H9 (cell line): ENCODE measurements at places on chromosomes 12 and 14. TPM values are rescaled to one million over a fixed set of nuclear protein-coding genes. Genes with fewer than 3 reads are reported as not detected.

Gene P2RX2
- total RNA-seq: 1.8 and 2.2 TPM in 2 replicates

GRCh38 chr14:57833323-57833722 lies 32.6 kb downstream of the SLC35F4 start:
- no peaks in the 10 kb centered on the region for H3K27me3 ChIP-seq
- 0 out of 2 replicates have a peak, but pooled peaks cover 5% of the 10 kb centered on the region for H3K4me1 ChIP-seq
- H3K4me3 ChIP-seq: no peak overlapping the region
- no peaks in the 10 kb centered on the region for H3K36me3 ChIP-seq

Gene GUCY2C
- total RNA-seq: 1.3 and 1.9 TPM in 2 replicates

- no peaks in the 10 kb centered on the region for H3K4me1 ChIP-seq
- H3K36me3 ChIP-seq: peaks cover 5% of the 10 kb centered on the region; the same call in 1 of the 2 replicates
- H3K27ac ChIP-seq: no peak overlapping the region
- no peaks in the 10 kb centered on the region for H3K27me3 ChIP-seq
Observed at GRCh38 chr12:18696971-18697602, 40.7 kb downstream of the PLCZ1 start.

DNA sequence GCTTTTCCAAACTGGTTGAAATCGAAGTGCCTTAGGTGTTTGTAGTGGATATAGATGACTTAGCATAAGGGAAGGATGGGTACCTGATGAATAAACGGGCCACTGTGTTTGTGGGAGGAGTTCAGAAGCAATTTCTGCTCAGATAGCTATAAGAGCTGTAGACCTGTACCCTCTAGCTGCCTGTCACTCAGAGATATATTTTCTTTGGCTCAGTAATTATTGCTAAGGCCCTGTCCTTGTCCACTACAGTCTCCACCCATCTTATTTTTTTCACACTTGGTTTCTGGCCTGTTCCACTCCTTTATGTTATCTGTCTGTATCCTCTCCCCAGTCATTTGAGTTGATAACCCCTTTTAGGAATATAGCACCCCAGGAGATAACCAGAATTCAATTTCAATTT lies 74.8 kb upstream of the RMST start:
- H3K4me3 ChIP-seq: no peak overlapping the region
- no peaks in the 10 kb centered on the region for H3K36me3 ChIP-seq
- no peaks in the 10 kb centered on the region for H3K27me3 ChIP-seq
- no peak for DNase-seq
- H3K4me1 ChIP-seq: no peaks in the 10 kb centered on the region
- H3K27ac ChIP-seq: no peak overlapping the region

GRCh38 chr12:132597333-132598316 lies 12.8 kb downstream of the LRCOL1 start:
- H3K27ac ChIP-seq: no peak overlapping the region
- no peaks in the 10 kb centered on the region for H3K4me1 ChIP-seq
- H3K36me3 ChIP-seq: no peaks in the 10 kb centered on the region
- H3K4me3 ChIP-seq: peak overlapping the region; percentile 70
- peaks cover 18% of the 10 kb centered on the region for H3K27me3 ChIP-seq
- no peak for DNase-seq

GRCh38 chr12:52020539-52021336 lies 14.0 kb downstream of the TAMALIN start:
- peaks cover 5% of the 10 kb centered on the region; the same call in 1 of the 2 replicates for H3K27me3 ChIP-seq
- peaks cover 5% of the 10 kb centered on the region for H3K4me1 ChIP-seq
- peak; percentile 93 for DNase-seq
- H3K4me3 ChIP-seq: peak overlapping the region; percentile 60; the same call in 2 of the 3 replicates
- no peak overlapping the region for H3K27ac ChIP-seq

Gene NEDD1
- total RNA-seq: 17.2 and 19.1 TPM in 2 replicates

DNA sequence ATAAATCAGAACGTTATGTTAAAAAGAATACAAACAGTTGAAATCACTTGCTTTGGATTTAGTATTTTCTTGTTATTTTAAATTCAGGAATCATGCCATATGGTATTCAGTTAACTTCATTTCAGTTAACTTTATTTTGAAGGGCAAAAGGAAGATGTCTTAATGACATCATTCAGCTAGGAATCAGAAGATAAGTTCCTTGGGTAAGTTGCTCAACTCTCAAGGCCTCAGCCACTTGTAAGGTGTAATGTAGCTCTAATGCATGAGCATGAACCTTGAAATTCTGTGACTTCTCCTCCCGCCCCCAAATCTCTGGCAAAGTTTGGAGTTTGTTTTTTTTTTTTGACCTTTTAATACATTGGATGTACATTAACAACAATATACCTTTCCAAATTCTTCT lies 42.6 kb downstream of the FRS2 start:
- H3K27ac ChIP-seq: no peak overlapping the region
- H3K36me3 ChIP-seq: no peaks in the 10 kb centered on the region

DNA sequence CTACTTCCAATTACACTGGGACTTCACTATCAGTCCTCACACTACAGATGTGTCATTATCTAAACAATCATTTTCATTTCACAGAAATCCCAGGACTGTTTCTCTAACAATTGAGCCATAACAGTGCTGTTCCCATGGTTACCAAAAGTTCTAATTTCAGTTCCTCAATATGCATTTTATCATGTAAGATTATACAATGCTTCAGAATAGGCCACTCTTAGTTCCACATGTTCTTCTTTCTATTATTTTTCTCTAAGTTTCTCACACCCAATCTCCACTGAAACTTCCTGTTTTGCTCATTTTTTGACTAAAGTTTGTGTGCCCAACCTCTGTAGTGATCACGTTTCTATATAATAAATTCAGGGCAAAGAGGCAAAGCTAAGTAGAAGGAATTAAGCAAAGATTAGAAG lies 185.8 kb downstream of the DUSP6 start:
- no peak overlapping the region for H3K4me3 ChIP-seq
- H3K27ac ChIP-seq: no peak overlapping the region
- no peak for DNase-seq
- 0 out of 2 replicates have a peak, but pooled peaks cover 2% of the 10 kb centered on the region for H3K4me1 ChIP-seq

Gene PTCSC3
- total RNA-seq: not detected in 2 replicates

DNA sequence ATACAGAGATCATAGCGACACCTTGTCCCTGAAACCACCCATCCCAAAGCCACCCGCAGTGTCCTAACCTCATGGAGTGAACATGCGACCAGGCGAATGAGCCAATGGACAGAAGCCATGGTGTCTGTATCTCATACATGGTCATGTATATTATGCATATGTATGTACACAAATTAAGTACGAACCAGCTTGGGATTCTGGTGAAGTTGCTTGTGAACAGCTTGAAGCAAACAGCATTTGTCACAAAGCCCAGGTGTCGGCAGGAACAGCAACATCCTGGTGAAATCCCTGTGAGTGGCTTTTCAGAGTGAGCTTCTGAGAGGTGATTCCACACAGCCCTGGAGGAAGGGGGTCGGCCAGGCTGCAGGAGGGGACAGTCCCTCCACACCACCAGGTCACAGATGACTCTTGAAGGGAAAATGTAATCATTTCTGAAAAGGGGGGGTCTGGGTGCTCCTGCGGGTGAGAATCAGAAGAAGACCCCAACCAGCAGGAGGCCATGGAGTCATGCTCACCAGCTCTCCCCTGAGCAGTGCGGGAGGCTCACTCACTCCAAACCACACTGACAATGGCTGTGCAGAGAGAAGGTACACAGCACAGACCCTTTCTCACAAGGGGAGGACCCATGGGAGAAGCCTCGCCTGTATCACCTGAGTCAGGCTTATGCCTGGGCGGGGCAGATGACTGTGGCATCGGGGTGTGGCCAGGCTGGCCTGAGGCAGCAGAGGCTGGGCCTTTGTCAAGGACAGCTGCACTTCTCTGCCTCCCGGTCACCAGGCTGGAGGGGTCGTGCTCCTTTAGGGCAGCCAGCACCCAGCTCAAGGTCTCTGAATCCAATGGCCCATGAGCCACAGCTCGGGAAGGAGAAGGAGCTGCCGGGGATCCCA lies 14.3 kb downstream of the CHGA start:
- no peak for DNase-seq
- peaks cover 4% of the 10 kb centered on the region for H3K36me3 ChIP-seq
- H3K4me3 ChIP-seq: no peak overlapping the region
- no peaks in the 10 kb centered on the region for H3K27me3 ChIP-seq
- H3K4me1 ChIP-seq: no peaks in the 10 kb centered on the region

DNA sequence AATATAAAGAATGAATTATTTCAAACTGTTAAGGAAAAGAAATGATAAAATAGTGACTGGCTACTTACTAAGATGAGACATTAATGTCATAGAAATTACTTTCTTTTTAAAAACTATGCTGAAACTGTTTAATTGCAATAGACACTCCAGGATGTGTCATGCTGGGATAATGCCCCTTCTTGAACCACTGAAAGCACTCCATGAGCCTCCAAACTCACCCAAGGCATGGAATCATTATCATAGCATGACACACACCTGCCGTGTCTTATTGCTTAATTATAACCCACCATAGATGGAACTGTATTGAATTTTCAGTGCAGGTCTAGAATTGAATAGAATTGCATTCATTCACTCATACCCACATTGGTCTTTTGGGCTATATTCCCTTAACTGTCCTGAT lies 4.3 kb downstream of the MBIP start:
- peaks cover 19% of the 10 kb centered on the region for H3K36me3 ChIP-seq
- H3K27me3 ChIP-seq: no peaks in the 10 kb centered on the region
- DNase-seq: no peak
- H3K4me3 ChIP-seq: no peak overlapping the region

- no peaks in the 10 kb centered on the region for H3K36me3 ChIP-seq
- no peak overlapping the region for H3K4me3 ChIP-seq
- no peak for DNase-seq
- H3K27me3 ChIP-seq: no peaks in the 10 kb centered on the region
- no peaks in the 10 kb centered on the region for H3K4me1 ChIP-seq
Observed at GRCh38 chr14:85479306-85479705, 50.6 kb upstream of the FLRT2 start.

Gene FOXM1
- total RNA-seq: 109 TPM in 2 replicates

Gene GPR84
- not detected in 2 replicates for total RNA-seq

DNA sequence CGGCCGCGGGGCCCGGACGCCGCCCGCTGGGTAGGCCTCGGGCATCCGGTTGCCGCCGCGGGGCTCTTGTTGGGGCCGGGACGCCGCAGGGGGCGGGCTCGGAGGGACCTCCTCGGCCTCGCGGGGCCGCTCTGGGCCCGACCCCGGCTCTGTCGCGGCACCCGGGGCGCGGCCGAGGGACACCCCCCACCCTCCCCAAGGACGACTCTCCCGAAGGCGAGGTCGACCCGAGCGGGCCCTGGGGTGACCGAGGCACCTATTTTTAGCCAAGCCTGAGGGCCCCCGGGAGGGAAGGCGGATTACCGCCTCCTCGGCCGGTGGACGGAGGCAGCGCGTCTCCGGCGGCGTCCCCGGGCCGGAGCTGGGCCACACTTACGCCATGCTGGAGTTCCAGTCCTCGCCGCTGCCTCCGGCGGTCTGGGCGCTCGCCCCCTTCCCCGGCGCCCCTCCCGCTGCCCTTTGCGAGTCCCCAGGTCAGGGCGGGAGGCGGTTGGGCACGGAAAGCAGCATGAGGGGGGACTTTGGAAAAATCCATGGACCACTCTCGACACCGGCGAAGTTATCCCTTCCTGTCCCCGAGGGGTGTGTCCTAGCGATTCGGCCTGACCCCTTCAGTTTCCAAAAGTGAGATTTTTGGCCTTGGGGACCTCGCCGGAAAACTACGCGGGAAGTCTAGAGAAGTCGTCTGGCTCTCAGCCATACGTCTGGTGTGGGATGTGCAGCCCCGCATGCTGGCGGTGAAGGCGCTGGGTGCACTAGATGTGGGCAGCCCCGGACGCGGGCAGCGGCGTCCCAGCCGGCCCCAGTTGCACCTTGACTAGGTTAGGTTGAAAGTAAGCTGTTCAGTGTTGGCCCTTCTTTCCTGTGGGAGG lies 699 bp downstream of the KTN1 start:
- H3K4me3 ChIP-seq: peak overlapping the region; percentile 89
- DNase-seq: peak; percentile 46
- no peaks in the 10 kb centered on the region for H3K27me3 ChIP-seq
- H3K4me1 ChIP-seq: peaks cover 4% of the 10 kb centered on the region; the same call in 1 of the 2 replicates
- no peak overlapping the region for H3K27ac ChIP-seq

DNA sequence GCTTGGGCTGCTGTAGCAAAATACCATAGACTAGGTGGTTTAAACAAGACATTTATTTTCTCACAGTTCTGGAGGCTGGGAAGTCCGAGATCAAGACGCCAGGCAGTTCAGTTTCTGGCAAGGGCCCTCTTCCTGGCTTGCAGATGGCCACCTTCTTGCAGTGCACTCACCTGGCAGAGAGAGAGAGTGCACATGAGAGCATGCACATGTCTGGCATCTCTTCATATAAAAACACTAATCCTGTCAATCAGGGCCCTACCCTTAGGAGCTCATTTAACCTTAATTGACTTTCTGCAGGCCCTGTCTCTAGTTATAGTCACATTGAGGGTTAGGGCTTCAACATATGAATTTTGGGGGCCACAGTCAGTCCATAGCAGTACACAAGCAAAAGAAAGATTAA lies 12.4 kb upstream of the EVL start:
- H3K4me1 ChIP-seq: no peaks in the 10 kb centered on the region
- no peak overlapping the region for H3K27ac ChIP-seq
- H3K4me3 ChIP-seq: no peak overlapping the region
- no peaks in the 10 kb centered on the region for H3K27me3 ChIP-seq
- no peaks in the 10 kb centered on the region for H3K36me3 ChIP-seq

GRCh38 chr12:59314209-59314608 lies 281.6 kb upstream of the SLC16A7 start:
- peaks cover 18% of the 10 kb centered on the region for H3K36me3 ChIP-seq
- no peak overlapping the region for H3K27ac ChIP-seq
- H3K4me3 ChIP-seq: no peak overlapping the region
- no peaks in the 10 kb centered on the region; the same call in 1 of the 2 replicates for H3K27me3 ChIP-seq
- H3K4me1 ChIP-seq: no peaks in the 10 kb centered on the region

- H3K27me3 ChIP-seq: no peaks in the 10 kb centered on the region
- DNase-seq: no peak
- H3K4me1 ChIP-seq: peaks cover 5% of the 10 kb centered on the region; the same call in 1 of the 2 replicates
- no peak overlapping the region for H3K4me3 ChIP-seq
- H3K27ac ChIP-seq: no peak overlapping the region
Observed at GRCh38 chr14:100467939-100468338, 119.3 kb downstream of the BEGAIN start.

DNA sequence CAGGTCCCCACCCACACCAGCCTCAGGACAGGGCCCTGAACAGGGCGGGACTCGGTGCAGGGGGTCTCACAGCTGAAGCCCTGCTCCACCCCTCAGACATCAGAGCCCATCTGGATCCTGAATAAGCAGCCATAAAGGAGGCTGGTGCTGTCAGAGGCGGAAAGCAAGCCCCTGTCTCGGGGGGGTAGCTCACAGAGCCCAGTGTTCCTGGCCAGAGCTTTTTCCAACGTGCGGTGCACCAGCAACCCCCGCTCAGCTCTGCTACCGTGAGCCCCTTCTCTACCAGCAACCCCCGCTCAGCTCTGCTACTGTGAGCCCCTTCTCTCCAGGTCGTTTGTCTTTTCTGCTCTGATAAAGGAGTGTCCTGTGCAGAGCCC lies 136.5 kb upstream of the SFSWAP start:
- H3K4me3 ChIP-seq: no peak overlapping the region
- no peak overlapping the region for H3K27ac ChIP-seq
- no peaks in the 10 kb centered on the region for H3K36me3 ChIP-seq
- H3K4me1 ChIP-seq: no peaks in the 10 kb centered on the region

Gene FGF6
- total RNA-seq: not detected in 2 replicates

- no peaks in the 10 kb centered on the region for H3K27me3 ChIP-seq
- H3K27ac ChIP-seq: no peak overlapping the region
- peak; percentile 73 for DNase-seq
- H3K4me3 ChIP-seq: peak overlapping the region; percentile 64
- no peaks in the 10 kb centered on the region for H3K36me3 ChIP-seq
Observed at GRCh38 chr14:96741151-96741977, 55.8 kb upstream of the VRK1 start.

Gene HSPB8
- 3.0 and 3.2 TPM in 2 replicates for total RNA-seq

GRCh38 chr12:89176676-89177075 lies 175.6 kb downstream of the DUSP6 start:
- no peaks in the 10 kb centered on the region for H3K27me3 ChIP-seq
- DNase-seq: no peak
- 0 out of 2 replicates have a peak, but pooled peaks cover under 1% of the 10 kb centered on the region for H3K36me3 ChIP-seq
- no peak overlapping the region for H3K27ac ChIP-seq
